ENCODE measurements at places on chromosomes 7 and 10.

DNA sequence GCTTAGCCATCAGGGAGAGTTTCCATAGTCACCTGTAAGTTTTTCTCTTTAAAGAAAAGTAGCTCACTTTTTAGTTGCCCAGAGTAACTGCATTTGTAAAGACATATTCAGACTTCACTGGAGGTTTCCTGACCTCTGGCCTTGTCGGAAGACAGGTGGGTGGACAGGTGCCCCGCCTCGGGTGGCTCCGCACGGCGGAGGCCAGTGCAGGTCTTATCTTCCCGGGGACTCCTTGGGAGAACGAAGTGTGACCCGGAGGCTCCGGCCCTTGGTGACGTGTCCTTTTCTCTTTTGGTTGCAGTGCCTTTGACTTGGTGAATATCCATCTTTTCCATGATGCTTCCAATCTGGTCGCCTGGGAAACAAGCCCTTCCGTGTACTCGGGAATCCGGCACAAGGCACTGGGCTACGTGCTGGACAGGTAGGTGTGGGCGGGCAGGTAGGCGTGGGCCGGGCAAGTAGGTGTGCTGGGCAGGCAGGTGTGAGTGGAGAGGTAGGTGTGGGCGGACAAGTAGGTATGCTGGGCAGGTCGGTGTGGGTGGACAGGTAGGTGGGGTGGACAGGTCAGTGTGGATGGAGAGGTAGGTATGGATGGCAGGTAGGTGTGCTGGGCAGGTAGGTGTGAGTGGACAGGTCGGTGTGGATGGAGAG lies 75.8 kb downstream of the NKX6-2 start:
- no peak for DNase-seq

GRCh38 chr10:5551531-5552375 lies 27.0 kb downstream of the CALML3 start:
- DNase-seq, result no peak

DNA sequence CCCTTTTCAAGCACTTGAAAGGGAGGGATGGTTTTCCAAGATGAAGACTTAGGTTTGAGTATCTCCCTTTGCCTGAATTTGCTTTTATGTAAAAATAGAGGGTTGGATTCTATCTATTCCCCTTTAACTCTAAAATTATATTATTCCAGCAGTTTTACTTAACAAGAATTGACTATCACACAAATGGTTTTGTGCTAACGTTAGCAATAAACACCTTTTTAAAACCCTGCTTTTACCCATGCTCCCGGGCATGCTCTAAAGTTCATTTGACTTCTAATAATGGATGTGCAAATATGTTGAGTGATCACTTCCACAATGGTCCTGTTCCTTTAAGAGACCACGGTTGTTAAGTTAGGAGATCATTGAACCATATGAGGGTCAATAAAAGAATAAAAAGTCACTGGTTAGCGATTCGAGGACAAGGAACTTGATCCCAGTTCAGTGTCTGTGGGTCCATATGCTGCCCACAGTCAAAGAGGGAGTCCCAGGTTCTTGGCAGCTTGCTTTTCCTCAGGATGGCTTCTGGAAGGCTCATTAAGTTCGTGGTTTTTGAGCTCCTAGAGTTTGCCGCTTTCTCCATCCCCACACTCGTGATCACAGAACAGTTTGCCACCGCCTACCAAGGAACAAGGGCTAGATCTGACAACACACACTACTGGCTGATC lies at the start of gene TMEM236:
Gene TMEM236 (plus strand): TSS at position 421 of the 665 bp plus-strand sequence. CDS start 95 bp downstream, at position 516.
- no peak for DNase-seq

- DNase-seq, result no peak
Measured at GRCh38 chr10:101228153-101228965, 904 bp downstream of the LBX1 start.

- DNase-seq, result no peak
Measured at GRCh38 chr10:21047511-21047910, 150.4 kb upstream of the NEBL start.

DNA sequence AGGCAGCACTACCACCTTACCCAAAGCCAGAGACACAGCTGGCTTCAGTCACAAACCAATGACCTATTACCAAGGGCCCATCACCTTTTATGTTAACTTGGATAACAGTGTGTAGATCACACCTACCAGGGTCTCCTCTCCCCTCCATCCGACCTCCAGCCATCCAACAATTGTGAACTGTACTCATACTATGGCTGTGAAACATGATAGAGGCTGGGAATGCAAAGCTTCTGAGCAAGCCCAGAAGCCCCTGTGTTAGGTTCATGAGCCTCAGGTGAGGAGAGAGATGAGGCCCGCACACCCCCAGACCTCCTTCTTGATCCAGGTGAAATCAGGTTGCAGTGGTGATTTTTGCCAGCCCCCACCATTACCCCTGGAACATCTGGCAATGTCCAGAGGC lies 47.7 kb downstream of the PNLIPRP2 start:
- DNase-seq, result no peak

GRCh38 chr7:112868609-112869008 lies 78.4 kb upstream of the TMEM168 start:
- DNase-seq, result peak; percentile 68

- DNase-seq, result no peak
Measured at GRCh38 chr7:54881816-54882520, 123.0 kb upstream of the SEC61G start.

- DNase-seq, result no peak
Measured at GRCh38 chr7:98235901-98236300, 16.1 kb downstream of the TECPR1 start.

DNA sequence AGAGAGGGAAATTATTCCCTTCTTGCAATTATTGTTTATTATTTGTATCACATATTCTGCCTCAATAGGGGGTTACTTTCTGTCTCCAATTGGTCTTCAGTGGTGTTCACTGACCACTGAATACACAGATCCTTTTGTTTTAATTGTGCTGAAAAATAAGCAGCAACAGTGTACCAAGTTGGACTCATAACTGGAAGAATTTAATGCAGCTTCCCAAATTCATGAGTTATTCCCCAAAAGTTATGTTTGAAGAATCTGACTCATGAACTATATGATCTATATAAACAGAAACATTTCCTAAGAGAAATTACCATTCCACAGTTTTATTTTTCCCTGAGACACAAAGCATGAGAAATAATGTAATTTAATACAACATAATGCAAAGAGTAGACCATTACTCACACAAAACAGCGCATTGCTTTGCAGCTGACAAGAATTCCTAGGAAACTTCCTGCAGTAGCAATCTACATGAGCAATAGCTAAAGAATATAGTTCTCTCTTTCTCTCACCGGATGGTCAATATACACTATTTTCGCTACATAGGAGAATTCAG lies 479.2 kb downstream of the HTR7 start:
- DNase-seq, result no peak

GRCh38 chr7:112184455-112184854 lies 21.7 kb downstream of the DOCK4 start:
- DNase-seq, result no peak

DNA sequence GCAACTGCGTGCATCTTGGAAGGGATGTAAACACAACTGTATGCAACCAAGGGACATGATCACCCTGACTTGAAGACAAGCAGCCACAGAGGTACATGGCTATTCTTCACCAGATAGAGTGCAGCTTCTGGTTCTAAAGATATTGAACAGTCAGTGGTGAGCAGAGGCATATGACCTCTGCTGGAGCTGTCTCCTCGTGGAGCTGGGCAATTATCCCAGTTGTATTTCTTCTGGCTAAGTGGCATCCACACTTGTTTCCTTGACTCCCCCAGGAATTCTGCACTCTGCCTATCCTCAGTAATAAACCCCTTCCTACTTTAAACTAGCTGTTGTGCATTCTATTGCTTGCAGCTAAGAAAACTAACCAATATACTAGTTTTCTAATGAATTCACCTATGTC lies 216.8 kb downstream of the THSD7A start:
- no peak for DNase-seq

DNA sequence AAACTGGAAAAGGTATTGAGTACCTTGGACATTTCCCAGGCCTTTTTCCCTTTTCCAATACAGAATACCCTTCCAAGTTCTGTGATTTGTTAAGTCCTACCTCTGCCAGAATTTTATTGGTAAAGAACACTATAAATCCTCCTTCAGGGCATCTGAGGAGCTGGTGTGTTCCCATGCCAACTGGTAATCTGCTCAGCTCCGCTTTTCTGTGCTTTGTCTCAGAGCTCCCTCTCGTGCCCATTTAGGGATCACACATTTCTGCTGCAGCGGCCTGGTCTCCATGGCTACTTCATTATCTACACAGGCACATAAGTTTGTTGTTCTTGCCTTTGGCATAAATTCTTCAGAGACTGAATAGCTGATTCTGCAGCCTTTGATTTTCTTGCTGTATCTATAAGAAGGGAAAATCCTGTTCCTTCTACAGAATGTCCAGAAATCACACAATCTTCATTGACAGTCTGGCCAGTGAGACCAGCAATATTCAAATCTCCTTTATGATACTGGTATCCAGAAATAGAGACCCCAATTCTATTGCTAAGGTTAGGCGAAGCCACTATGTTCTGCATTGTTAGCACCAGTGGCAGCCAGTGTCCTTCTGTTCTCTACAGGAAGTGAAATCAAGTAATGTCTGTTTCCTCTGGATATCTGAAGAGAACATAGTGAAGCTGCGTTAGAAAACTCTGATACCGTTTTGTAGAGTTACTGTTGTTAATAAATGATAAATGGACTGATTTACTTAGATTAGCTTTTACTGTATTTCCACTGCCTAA lies 51.9 kb downstream of the DENND11 start:
- peak; percentile 76 for DNase-seq

DNA sequence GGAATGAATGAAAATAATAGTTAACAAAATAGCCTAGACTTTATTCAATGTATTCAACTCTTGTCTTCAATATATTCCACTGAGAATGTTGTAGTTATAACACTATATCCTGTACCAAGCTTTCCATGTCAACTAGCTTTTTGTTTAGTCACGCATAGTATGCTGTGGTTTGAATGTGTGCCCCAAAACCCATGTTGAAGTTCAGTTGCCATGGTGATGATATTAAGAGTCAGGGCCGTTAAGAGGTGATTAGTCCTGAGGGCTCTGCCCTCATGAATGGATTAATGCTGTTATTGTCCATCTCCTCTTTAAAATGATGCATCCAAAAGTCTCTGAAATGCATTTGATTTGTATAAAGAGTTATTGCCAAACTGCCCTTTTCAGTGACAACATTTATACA lies 887.6 kb downstream of the NRG3 start:
- no peak for DNase-seq

- DNase-seq, result no peak
Measured at GRCh38 chr10:31762316-31762715, 166.3 kb downstream of the ARHGAP12 start.

DNA sequence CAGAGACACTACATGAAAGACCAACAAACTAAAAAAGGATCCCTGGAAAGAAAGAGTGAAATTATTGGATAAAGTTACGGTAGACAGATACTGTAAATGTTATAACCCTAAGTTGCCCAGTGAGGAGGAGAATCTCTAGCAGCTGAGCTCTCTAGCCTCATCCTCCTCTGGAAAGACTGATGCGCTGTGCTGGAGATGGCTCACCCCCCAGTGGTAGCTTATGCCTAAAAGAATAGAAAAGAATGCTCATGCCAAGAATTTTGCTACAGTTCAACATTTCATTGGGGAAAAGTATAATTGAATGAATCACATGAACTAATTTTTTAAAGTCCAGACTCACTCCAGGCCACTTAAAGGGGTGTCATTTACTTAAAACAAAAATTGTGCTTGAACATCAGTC lies 50.8 kb upstream of the RNF32 start:
- DNase-seq, result no peak

DNA sequence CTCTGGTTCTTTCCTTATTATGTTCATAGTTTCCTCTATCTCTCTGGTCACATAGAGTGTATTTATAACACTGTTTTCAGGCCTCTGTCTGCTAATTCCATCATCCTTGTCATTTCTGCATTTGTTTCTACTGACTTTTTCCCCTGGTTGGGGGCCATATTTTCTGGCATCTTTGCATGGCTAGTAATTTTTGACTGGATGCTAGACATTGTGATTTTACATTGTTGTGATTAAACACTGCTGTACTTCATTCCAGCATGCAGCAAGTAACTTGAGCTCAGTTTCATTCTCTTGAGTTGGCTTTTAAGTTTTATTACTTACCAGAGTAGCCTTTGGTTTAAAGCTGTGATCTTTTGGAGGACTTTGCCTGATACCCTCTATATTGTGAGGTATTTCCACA lies 6.8 kb upstream of the DOCK1 start:
- DNase-seq, result no peak

DNA sequence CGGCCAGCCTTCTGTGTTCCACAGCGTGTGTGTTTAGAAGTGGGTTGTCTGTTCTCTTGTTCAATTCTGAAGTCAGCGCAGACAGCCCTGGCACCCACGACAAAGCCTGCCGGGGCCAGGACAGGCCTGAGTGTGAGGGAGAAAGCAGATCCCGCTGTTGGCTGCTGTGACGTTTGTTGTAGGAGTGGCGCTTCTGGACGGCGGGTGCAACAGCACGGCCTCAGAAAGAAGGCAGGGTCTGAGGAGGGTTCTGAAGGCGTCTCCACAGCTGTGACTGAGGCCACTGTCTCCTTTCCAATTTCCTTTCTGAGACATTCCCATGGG lies 76.2 kb downstream of the VIPR2 start:
- peak; percentile 13 for DNase-seq

- DNase-seq, result no peak
Measured at GRCh38 chr7:158000160-158000559, 587.5 kb downstream of the PTPRN2 start.

- no peak for DNase-seq
Measured at GRCh38 chr7:141356161-141356560, 195.0 kb upstream of the AGK start.

GRCh38 chr7:156781972-156782371 lies 111.0 kb downstream of the LMBR1 start:
- no peak for DNase-seq

- no peak for DNase-seq
Measured at GRCh38 chr10:33800986-33801385, 466.5 kb upstream of the NRP1 start.

DNA sequence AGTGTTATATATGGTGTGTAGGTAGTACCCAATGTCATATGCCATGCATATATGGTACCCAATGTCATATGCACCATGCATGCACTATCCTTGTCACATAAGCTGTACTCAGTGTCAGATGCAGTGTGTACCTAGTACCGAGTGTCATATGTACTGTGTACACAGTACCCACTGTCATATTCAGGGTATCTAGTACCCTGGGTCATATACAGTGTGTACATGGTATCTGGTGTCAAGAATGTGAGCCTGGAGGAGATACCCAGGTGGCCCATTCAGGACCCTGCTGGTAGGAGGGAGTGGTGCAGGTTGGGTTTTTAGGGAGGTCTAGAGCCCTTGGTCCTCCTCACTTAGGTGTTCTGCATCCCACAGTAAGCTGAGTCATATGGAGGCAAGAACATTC lies 1.8 kb downstream of the ZMYND11 start:
- DNase-seq, result peak; percentile 27

GRCh38 chr7:94050046-94050445 lies 45.9 kb upstream of the BET1 start:
- DNase-seq, result no peak

GRCh38 chr7:120278773-120279172 lies 5.8 kb downstream of the KCND2 start:
- DNase-seq, result no peak

- DNase-seq, result peak; percentile 69
Measured at GRCh38 chr10:78980815-78981214, 88.0 kb upstream of the ZMIZ1 start.
